Activated CD4-positive, alpha-beta T cell treated with anti-CD3 and anti-CD28 coated beads for 36 hours (primary cell): ENCODE measurements at places on chromosomes 7 and 10. TPM values are rescaled to one million over a fixed set of nuclear protein-coding genes. Genes with fewer than 3 reads are reported as not detected.

The PTN gene
- total RNA-seq, result not detected

- H3K36me3 ChIP-seq, result no peaks in the 10 kb centered on the region
- DNase-seq, result no peak
- no peaks in the 10 kb centered on the region for H3K4me1 ChIP-seq
- H3K27me3 ChIP-seq, result peaks cover 18% of the 10 kb centered on the region
- H3K4me3 ChIP-seq, result no peak overlapping the region
- H3K27ac ChIP-seq, result no peak overlapping the region
Observed at GRCh38 chr7:132276976-132277725, 299.1 kb downstream of the PLXNA4 start.

GRCh38 chr7:155971180-155971770 is 159.0 kb upstream of the SHH start:
- no peaks in the 10 kb centered on the region for H3K36me3 ChIP-seq
- H3K4me3 ChIP-seq, result no peak overlapping the region
- H3K27ac ChIP-seq, result no peak overlapping the region
- DNase-seq, result no peak
- peaks cover 4% of the 10 kb centered on the region for H3K27me3 ChIP-seq

The CASP7 gene
- 14.6 TPM for total RNA-seq

GRCh38 chr10:49277973-49278372 is 21.0 kb upstream of the C10orf71 start:
- no peak for DNase-seq
- no peak overlapping the region for H3K27ac ChIP-seq
- no peak overlapping the region for H3K4me3 ChIP-seq
- peaks cover 3% of the 10 kb centered on the region for H3K27me3 ChIP-seq

DNA sequence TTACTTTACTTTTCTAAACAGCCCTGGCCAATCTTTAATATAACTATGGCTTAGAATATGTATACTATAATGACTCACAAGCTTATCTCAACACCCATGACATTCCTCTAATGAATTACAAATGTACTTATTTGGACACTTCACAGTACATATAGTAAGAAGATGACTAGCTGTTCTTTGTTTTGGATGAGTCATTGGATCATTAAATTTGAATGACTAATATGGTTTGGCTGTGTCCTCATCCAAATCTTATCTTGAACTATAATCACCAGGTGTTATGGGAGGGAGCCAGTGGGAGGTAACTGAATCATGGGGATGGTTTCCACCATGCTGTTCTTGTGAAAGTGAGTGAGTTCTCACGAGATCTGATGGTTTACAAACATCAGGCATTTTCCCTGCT is 807.5 kb upstream of the SORCS1 start:
- H3K4me3 ChIP-seq, result no peak overlapping the region
- DNase-seq, result no peak
- H3K27me3 ChIP-seq, result no peaks in the 10 kb centered on the region
- no peaks in the 10 kb centered on the region for H3K4me1 ChIP-seq
- H3K27ac ChIP-seq, result no peak overlapping the region
- H3K36me3 ChIP-seq, result no peaks in the 10 kb centered on the region

- H3K27ac ChIP-seq, result no peak overlapping the region
- no peaks in the 10 kb centered on the region for H3K27me3 ChIP-seq
- H3K36me3 ChIP-seq, result peaks cover 5% of the 10 kb centered on the region
- H3K4me1 ChIP-seq, result peaks cover 13% of the 10 kb centered on the region
Observed at GRCh38 chr10:69633673-69634635, 3.9 kb downstream of the FAM241B start.

DNA sequence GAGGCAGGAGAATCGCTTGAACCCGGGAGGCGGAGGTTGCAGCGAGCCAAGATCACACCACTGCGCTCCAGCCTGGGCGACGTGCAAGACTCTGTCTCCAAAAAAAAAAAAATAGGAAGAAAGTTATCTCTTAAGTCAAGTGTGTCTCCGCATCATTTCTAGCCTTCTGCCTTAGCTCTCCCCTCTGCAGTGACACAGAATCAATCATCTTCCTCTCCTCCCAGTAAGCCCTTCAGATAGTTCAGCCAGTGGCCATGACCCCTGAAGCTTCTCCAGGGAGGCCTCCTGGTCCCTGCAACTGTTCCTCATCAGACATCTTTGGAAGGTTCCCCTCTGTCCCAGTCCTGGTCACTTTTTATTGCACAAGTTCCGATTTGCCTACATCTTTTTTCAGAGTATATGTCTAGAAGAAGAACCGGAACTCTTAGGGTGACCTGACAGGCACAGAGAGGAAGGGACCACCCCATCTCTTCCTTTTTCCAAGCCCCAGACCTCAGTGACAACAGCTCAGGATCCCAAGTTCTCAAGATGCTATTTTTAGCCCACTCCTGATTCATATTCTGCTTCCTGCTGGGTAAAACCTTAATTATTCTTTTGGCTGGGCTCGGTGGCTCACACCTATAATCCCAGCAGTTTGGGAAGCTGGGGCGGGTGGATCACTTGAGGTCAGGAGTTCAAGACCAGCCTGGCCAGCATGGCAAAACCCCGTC is 6.6 kb upstream of the RHBDD2 start:
- H3K27me3 ChIP-seq, result no peaks in the 10 kb centered on the region
- H3K4me1 ChIP-seq, result peaks cover 25% of the 10 kb centered on the region
- H3K4me3 ChIP-seq, result no peak overlapping the region
- no peaks in the 10 kb centered on the region for H3K36me3 ChIP-seq
- no peak overlapping the region for H3K27ac ChIP-seq
- DNase-seq, result no peak
